ENCODE measurements at places on chromosomes 4 and X.

- DNase-seq, result no peak
Measured at GRCh38 chrX:9003041-9003440, 30.9 kb downstream of the FAM9B start.

- DNase-seq, result no peak
Measured at GRCh38 chr4:142278663-142279062, 567.4 kb downstream of the INPP4B start.

DNA sequence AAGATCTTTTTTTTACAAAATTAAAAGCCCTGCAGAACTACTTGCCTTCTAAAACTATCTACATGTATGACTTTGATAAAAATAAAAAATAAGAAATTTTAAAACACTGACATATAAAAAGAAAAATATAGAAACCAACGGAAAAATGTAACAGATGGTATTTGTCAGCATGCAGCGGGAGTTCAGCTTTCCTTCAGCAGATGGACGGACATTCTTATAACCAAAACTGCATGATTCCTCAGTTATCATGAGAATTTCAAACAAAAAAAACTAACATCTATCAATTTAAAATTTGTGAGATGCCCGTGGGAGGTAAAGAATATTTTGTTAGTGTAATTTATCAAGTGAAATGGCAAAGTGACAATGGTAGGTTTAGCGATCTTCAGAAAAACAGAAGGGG lies 23.2 kb downstream of the RWDD4 start:
- DNase-seq, result no peak

GRCh38 chr4:173475751-173476150 lies 54.3 kb downstream of the HAND2 start:
- no peak for DNase-seq

DNA sequence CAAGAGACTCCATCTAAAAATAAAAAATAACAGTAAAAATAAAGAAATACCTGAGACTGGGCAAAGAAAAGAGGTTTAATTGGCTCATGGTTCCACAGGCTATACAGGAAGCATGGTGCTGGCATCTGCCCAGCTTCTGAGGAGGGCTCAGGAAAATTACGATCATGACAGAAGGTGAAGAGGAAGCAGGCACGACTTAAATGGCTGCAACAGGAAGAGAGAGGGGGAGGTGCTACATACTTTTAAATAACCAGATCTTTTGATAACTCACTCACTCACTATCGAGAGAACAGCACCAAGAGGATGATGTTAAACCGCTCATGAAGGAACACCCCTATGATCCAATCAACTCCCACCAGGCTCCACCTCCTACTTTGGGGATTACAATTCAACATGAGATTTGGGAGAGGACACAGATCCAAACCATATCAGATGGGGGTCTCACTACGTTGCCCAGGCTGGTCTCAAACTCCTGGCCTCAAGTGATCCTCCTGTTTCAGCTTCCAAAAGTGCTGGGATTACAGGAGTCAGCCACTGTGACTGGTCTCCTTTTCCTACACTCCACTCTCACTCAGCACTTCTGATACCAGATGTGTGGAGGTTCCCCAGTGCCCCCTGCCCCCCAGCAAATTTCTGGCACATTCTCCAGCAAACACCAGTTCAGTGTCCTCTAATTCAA lies 11.9 kb upstream of the ZNF157 start:
- no peak for DNase-seq

- peak; percentile 48 for DNase-seq
Measured at GRCh38 chrX:93673056-93673868, at the start of gene NAP1L3. Gene NAP1L3, minus strand, starts transcription at chrX:93673578. Its CDS starts 274 bp downstream, at chrX:93673304.

GRCh38 chrX:95903490-95903889 lies 781.2 kb upstream of the DIAPH2 start:
- DNase-seq, result no peak

GRCh38 chrX:28639451-28639850 lies 52.2 kb downstream of the IL1RAPL1 start:
- DNase-seq, result no peak

DNA sequence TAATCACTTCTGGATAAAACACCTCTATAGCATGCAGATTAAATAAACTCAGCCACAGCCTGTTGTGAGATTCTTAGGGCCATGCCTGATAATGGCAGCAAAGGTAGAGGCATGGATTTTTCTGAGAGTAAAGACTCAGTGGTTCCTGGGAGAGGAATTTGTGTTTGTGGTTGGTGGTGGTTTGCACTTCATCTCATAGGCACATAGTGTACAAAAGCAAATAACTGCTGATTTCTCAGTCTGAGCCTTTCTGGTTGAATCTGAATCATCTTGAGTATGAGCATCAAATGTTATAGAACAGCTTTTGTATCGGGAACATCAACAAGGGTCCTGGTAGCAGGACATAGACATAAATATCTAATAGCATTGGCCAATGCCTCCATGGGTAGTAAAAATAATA lies 274.3 kb downstream of the FRMPD4 start:
- DNase-seq, result no peak

- no peak for DNase-seq
Measured at GRCh38 chrX:44428989-44429627, 85.6 kb upstream of the EFHC2 start.

GRCh38 chrX:37684426-37684825 lies 1.2 kb upstream of the XK start:
- DNase-seq, result no peak

GRCh38 chr4:8144359-8144758 lies 14.3 kb downstream of the ABLIM2 start:
- DNase-seq, result no peak

- DNase-seq, result no peak
Measured at GRCh38 chr4:105620640-105621323, 68.4 kb downstream of the ARHGEF38 start.

Data from stimulated activated CD8-positive, alpha-beta memory T cell treated with anti-CD3 and anti-CD28 coated beads, Interleukin-7, amount 100 ng/mL, for 4 hours (primary cell).